Dorsolateral prefrontal cortex (tissue), 122 donors: ENCODE measurements at places on chromosomes 7 and 10.
A peak's percentile ranks its signal among the peaks of the same experiment; 100 is the strongest.

DNA sequence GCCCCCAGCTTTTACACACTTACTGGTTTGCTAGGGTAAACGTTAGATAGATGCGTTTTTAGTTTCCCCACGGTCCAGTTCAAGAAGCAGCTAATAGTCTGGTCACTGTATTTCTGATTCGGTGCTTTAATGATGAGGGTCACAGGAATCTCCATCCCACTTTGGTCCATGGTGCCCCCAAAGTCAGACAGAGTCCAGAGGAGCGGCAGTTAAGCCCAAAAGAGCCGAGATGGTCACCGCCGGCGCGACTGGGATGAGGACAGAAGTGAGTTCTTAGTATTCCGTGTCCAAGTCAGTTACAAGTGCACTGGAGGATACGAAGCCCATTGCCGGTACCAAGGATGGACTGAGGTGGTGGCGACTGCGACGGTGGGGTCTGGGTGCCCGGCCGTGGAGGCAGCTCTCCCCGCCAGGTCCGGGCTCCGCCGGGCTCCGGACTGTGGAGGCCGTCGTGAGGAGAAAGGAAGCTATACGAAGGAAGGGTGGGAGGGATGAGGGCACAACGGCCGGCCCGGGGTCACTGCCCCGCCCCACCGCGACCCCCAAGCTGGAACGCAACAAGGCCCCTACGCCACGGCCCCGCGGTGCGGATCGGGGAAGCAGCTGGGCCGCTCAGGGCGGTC is 663 bp downstream of the HERPUD2 start:
- no peak for DNase-seq

DNA sequence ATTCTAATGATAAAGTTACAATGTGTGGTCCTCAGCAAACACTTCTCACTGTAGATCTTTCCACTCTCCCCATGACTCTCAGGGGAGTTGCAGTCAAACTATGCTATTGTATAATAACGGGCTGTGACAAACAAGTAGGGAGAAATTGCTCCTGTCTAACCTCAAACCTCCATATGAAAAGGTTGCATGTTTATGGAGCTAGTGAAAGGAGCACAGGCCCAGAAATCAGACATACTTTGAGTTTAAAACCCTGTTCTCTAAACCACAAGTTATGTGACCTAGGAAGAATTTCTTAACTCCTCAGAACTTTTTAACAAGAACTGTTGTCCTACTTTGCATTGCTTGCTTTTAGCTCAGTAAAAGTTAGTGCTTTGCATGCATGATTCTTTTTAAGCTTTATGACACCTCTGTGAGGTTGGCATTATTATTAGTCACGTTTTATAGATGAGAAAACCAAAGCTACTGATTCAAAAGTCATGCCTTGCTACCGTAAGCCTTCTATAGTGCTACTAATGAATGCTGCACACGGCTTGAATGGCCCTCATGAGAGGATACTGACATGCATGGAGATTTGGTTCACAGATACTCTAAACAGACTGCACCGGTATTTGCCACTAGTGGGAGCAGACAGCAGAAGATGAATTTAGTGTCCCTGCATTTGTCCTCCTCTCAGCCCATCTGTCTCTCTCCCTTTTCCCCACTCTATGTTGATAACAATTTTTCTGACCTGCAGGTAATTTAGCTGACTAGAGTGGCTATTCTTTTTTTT is 129.5 kb upstream of the PCGF5 start:
- DNase-seq = no peak

GRCh38 chr7:108226816-108227299 is 96.7 kb upstream of the LAMB4 start:
- DNase-seq = no peak

- DNase-seq = no peak
Measured at GRCh38 chr10:17923728-17924127, 28.0 kb upstream of the SLC39A12 start.

GRCh38 chr7:140624392-140625191 is 16.0 kb downstream of the DENND2A start:
- no peak for DNase-seq

DNA sequence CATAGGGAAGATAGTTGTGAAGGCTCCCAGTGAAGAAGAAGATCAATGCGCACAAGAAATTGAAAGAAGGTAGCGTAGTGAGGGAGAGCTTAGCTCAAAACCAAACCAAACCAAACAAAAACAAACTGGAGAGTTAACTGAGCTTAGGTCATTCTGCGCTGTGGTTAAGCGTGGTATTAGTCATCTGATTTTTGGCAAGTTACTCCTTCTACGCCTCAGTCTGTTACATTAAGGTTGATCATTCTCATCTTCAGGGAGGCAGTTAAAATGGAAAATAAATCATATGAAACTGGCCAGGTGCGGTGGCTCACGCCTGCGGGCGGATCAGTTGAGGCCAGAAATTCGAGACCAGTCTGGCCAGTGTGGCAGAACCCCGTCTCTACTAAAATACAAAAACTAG is 259.7 kb downstream of the EXOC4 start:
- DNase-seq = no peak

- DNase-seq = peak; percentile 56
Measured at GRCh38 chr7:123748171-123748733, 551 bp downstream of the WASL start.

- no peak for DNase-seq
Measured at GRCh38 chr10:52322936-52323335, 8.9 kb downstream of the DKK1 start.
